ENCODE measurements at places on chromosomes 1 and 21.

- DNase-seq: no peak
Measured at GRCh38 chr1:156801409-156802121, 15.1 kb downstream of the SH2D2A start.

DNA sequence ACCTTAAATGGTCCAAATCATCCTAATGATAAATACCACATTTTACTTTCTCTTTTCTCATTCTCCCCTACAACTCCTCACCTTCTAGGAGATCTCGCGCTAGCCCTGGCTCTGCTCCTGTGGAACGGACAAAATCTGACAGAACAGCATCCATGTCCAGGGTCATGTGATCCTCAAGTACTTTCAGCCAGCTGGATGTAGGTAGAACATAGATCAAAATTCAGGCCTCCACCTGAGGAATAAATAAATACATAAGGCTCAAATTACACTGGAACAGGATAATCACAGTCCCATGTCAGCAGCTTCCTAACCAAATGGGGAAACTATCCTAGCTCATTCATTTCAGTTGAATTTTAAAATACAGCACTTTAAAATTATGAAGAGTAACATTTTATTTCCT lies 33.2 kb downstream of the OTUD7B start:
- no peak for DNase-seq

GRCh38 chr1:224594360-224594759 lies 21.8 kb upstream of the CNIH3 start:
- DNase-seq: no peak

DNA sequence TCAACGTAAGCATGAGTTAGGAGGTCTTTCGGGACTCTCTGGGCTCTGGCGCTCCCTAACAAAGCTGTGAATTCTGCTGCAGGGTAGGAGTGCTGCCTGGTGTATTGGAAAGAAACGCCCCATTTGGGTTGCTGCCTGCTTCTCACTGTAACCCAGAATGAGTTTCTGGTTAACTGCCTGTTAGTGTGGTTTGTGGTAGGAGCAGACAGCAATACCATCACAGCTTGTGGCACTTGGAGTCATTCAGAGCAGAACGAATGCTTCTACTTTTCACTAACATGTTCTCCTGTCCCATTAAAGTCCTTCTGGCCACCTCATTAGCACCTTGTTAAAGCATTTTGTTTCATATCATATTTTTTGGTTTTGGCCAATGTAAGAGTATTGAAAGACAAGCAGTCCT lies 18.1 kb downstream of the MAP3K7CL start:
- no peak for DNase-seq

DNA sequence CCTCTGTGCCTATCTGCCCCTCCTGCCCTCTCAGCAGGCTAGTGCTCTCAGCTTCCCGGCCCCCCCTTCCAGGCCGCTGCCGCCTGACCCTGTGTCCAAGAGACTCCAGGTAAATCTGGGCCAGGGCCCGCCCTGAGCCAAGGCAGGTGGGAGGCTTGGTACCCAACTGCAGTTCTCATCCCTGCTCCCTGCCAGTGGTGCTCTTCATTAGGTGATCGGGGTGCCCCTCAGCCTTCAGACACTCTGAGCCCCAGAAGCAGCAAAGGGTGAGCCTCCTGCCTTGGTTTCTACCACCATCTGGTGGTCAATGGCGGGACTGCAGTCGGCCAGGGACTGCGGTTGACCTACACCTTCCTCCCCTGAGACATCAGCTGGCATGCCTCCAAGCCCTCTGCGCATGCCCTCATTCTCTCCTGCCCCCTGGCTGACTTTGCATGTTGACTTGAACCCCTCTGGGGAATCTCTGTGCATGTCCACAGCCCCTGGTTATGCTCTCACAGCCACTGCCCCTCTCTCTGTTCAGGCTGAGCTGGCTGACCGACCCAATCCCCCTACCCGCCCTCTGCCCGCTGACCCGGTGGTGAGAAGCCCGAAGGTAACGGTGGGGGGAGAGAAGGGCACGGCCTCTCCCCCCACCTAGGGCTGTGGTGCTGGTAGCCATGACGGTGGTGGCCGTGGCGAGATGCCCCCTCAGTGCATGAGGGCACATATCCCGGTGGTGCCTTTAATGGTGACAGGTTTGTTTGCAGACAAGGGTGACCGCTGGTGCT lies 2.0 kb upstream of the EFNA4 start:
- peak; percentile 81 for DNase-seq

DNA sequence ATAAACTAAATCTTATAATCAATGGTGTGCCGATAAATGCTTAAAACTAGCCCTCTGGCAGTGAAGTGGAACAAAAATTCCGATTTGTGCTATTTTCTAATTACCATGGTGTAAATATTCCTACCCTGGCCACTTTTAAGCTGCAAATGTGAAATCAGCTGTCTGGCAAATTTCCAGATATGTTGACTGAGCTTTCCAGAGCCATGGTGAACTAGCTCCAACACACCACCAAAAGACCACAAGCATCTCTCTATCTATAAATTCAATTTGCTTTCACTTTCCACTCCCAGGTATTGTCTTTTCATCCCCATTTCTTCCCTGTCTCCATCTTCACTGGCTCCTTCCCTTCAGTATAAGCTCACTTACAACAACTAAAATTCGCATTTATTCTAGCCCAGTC lies 152.3 kb upstream of the RGS18 start:
- no peak for DNase-seq

DNA sequence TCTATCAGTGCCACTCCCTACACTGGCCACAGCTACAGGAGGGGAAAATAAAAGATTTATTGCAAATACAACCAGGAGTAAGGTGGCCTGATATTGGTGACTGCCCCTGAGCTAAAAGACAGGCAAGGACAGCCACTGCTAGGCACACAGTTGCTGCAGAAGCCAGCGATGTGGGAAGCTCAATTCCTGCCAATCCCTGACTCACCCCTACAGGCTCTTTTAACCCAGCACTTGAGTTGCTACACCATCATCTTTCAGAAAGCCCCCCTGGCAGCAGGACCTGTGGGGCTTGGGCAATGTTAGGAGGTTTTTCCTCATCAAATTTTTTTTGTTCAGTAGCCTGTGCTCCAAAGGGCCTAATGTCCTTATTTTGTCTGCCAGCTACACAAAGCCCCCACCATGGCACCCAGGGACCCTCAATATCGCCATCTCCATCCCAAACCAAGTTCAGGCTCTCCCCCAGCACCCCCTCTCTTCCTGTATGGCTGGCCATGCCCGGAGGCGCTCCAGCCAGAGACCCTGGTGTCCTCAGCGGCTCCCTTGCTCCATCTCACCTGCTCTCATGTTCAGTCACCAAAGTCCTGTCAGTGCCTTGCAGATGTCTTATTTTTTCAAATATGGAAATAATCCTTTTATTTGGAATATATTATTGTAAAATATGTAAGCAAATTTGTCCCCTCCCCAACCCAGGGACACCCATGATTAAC lies 13.4 kb downstream of the CLEC20A start:
- no peak for DNase-seq
